ENCODE measurements at places on chromosomes 7 and 10.

DNA sequence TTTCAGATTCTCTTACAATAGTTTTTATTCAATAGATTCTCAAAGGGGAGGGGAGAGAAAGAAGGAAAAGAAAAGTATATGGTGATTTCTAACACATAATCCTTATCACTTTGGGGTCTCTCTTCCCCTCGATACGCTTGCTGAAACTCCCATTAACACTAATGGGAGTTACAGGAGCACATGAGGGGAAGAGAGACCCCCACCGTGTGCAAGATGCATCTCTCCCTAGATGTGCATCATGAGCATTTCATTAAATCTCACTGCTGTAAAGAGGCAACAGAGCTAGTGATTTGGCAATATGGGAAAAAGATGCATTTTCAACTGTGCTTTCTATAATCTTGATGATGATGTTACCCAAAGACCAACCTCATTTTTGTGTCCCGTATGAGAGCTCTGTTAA, 177.4 kb downstream of the SKAP2 start:
- H3K4me1 ChIP-seq: no peaks in the 10 kb centered on the region

DNA sequence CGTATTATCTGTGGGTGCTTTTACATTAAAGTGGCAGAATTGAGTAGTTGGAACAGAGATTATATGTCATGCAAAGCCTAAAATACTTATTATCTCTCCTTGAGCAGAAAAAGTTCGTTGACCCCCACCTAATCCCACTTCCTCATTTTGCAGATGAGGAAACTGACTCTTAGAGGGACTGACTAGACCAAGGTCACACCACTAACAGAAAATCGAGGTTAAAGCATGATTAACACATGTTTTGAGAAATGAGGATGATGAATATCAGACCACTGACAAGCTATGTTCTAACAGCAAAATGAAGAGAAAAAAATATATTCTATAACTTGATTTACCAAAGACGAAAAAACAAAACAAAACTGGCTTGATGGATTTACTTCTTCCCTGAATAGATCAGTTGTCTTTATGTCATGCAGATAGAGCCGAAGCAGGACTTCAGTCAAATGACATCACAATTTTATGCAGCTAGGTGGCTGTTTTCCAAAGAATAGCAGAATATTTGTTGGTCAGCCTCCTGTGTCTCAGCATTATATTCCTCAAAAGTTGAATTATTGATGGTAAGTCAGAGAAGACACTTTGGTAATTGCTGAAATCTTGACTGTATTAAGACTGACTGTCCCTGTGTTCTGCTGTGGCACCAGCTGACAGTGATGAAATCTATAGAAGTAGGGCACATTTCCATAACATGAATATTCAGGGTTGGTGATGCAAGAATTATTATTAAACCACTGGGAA, 24.2 kb upstream of the SMIM30 start:
- H3K27ac ChIP-seq: no peak overlapping the region
- no peaks in the 10 kb centered on the region for H3K36me3 ChIP-seq
- peaks cover 52% of the 10 kb centered on the region for H3K27me3 ChIP-seq

DNA sequence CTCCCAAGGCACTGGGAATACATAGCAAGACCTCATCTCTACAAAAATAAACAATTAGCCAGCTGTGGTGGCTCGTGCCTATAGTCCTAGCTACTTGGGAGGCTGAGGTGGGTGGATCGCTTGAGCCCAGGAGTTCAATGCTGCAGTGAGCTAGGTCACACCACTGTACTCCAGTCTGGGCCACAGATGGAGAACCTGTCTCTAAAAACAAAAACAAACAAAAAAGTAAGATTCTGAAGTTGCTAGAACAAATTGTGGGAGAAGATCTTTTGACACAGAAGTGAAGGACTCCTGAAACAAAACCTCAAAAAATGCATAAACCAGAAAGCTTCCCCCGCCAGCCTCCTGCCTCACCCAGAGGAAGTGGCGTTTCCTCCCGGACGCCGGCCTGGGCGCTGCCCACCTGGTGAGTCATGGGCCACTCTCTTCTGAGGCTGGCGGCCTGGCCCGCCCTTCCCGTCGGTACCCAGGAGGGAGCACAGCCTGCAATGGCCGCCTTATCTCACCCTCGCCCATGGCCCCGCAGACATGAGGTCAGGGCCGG, 25.4 kb upstream of the ELN start:
- peaks cover 7% of the 10 kb centered on the region for H3K4me1 ChIP-seq
- peak; percentile 12 for DNase-seq
- H3K4me3 ChIP-seq: no peak overlapping the region
- H3K36me3 ChIP-seq: no peaks in the 10 kb centered on the region

DNA sequence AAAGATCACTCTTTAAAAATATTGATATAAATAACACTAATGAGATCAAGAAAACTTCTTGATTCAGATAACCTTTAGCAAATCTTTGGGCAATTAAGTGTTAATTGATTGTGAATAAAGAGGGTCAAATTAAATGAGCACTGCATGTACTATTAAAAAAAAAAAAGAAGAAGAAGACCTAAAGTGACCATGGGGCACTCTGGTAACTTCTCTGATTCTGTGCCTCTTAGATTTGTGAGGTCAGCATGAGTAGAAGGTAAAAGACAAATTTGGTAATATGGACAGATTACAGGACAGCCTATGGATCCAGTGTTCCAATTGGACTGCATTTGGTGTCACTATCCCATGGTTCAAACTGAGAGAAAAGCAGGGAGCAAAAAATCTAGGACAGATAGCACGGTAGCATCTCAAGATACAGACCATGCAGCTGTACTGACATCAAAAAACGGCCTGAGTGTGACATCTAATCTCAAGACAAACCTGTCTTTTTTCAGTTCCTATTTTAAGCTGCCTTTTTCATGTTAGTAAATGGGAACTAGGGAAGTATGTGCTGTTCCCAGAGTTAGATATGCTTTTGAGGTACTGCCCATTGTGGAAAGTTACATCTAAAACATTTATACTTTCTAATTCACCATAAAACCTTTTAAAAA, 128.0 kb downstream of the KCND2 start:
- H3K27me3 ChIP-seq: no peaks in the 10 kb centered on the region
- H3K27ac ChIP-seq: no peak overlapping the region
- H3K4me3 ChIP-seq: no peak overlapping the region
- no peak for DNase-seq

DNA sequence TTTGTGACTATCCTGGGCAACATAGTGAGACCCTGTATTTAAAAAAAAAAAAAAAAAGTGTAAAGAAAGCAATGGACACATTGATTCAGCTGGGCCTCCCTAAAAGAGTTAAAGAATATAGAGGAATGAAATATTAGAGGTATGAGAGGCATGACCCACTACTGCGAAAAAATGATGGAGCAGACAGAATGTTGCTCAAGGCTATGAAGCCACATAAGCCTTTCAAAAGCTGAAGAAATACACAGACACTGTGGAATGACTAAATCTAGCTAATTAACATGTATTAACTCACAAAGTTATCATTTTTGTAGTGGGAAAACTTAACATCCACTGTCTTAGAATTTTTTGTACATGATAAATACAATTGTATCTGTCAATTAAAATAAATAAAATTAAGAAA, 107.3 kb downstream of the HGF start:
- H3K27me3 ChIP-seq: no peaks in the 10 kb centered on the region
- H3K4me3 ChIP-seq: no peak overlapping the region
- H3K4me1 ChIP-seq: no peaks in the 10 kb centered on the region

DNA sequence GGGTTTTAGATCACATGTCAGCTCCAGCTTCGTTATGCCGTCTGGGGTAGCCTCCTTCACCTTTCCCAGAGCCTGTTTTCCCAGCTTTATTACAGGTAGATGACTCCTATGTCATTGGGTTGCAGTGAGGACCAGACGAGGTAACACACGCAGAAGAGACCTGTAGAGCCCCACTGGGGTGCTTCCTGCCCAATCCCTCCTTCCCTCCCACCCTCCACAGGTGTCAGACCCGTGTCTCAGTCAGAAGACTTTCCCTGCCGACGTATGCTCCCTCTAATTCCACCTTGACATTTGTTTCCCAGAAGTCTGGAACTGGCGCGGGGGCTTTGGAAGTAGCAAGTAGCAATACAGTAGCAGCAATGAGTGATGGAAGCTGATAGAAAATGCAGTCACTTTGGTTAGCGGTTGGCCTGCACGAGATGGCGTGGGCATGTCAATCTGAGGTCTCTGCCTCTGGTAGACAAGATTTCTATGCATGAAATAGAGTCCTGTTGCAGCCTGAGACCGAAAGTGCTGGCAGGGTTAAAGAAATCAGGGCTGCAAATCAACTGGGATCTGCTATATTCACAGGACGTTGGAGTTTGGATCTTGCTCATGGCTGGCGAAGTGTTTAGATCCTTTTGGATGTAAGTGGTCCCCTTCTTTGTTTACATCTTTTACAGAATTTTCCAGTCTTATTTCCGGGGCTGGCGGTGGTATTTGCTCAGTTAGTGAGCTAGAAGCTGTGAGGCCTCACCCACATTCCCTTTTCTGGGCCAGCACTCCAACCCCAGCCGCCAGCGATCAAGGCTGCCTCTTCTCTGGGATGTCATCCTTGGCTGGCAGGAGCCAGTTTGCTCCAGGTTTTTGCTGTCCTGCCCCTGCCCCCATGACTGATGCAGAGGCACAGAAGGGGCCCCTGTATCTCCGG, 78.3 kb upstream of the KMT2C start:
- H3K36me3 ChIP-seq: no peaks in the 10 kb centered on the region
- peaks cover 14% of the 10 kb centered on the region for H3K4me1 ChIP-seq
- H3K4me3 ChIP-seq: no peak overlapping the region
- H3K27me3 ChIP-seq: no peaks in the 10 kb centered on the region
- no peak for DNase-seq

- no peak overlapping the region for H3K4me3 ChIP-seq
- DNase-seq: no peak
- H3K27me3 ChIP-seq: no peaks in the 10 kb centered on the region
- H3K4me1 ChIP-seq: no peaks in the 10 kb centered on the region
- H3K27ac ChIP-seq: no peak overlapping the region
- no peaks in the 10 kb centered on the region for H3K36me3 ChIP-seq
Measured at GRCh38 chr10:61304746-61305145, 148.4 kb downstream of the TMEM26 start.

DNA sequence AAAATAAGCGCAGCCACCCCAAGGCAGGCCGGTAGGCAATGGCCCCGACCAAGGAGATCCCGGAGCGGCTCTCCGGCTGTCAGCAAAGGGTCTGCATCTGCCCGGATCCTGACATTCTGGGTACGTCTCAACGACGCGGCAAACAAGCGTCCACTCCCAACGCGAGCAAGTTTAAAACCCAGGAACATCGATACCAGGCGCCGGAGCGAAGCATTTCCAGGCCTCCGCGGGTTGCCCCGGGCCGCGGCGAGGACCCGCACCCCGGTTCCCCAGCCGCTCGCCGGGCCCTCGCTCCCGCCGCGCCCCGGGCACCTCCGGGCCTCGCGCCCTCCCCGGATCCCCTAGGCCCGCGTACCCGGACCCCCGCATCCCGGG, 453 bp downstream of the URGCP start:
- H3K36me3 ChIP-seq: peaks cover 1% of the 10 kb centered on the region
- peak overlapping the region; percentile 96 for H3K4me3 ChIP-seq
- peak overlapping the region; percentile 97 for H3K27ac ChIP-seq
- H3K4me1 ChIP-seq: peaks cover 31% of the 10 kb centered on the region
- H3K27me3 ChIP-seq: no peaks in the 10 kb centered on the region

- no peaks in the 10 kb centered on the region for H3K4me1 ChIP-seq
- H3K27me3 ChIP-seq: peaks cover 10% of the 10 kb centered on the region
- no peak overlapping the region for H3K4me3 ChIP-seq
- H3K27ac ChIP-seq: no peak overlapping the region
Measured at GRCh38 chr7:34659472-34660075, 1.6 kb downstream of the NPSR1 start.

- H3K27ac ChIP-seq: no peak overlapping the region
- no peaks in the 10 kb centered on the region for H3K4me1 ChIP-seq
- no peaks in the 10 kb centered on the region for H3K36me3 ChIP-seq
- H3K4me3 ChIP-seq: no peak overlapping the region
Measured at GRCh38 chr10:79397575-79398303, 47.7 kb downstream of the ZCCHC24 start.

DNA sequence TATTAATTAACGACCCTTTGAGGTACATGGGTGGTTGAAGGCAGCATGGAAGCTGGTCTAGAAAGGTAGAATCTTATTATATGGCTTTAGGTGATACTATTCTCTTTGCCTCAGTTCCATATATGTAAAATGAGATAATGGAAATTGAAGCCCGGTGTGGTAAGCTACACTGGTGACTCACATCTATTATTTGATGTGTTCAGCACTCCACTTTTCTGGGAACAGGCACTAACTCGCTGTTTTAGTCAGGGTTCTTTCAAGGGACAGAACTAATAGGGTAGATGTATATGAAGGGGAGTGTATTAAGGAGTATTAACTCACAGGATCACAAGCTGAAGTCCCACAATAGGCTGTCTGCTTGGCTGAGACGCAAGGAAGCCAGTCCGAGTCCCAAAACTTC, 4.4 kb upstream of the TRUB1 start:
- H3K4me3 ChIP-seq: no peak overlapping the region
- peaks cover 4% of the 10 kb centered on the region for H3K27me3 ChIP-seq
- H3K27ac ChIP-seq: no peak overlapping the region
- H3K4me1 ChIP-seq: peaks cover 20% of the 10 kb centered on the region

DNA sequence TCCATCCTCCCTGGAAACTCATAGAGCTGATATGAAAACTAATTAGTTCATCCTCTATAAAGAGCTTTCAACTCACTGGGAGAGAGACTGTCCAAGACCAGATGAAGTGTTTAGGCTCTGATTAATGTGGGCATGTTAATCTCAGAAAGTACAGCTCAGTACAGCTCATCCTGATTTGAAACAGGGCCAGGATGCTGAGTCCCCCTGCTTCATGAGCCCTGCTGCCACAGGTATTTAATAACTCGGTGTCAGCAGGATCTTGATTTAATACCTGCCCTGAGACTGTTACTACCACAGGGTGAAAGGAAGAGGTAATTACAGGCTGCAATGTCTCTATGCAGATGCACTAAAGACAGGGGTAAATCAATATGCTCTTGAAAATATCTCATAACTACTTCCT, 10.8 kb downstream of the LMOD2 start:
- H3K4me3 ChIP-seq: no peak overlapping the region
- H3K36me3 ChIP-seq: no peaks in the 10 kb centered on the region
- H3K27ac ChIP-seq: no peak overlapping the region
- H3K27me3 ChIP-seq: peaks cover 26% of the 10 kb centered on the region

DNA sequence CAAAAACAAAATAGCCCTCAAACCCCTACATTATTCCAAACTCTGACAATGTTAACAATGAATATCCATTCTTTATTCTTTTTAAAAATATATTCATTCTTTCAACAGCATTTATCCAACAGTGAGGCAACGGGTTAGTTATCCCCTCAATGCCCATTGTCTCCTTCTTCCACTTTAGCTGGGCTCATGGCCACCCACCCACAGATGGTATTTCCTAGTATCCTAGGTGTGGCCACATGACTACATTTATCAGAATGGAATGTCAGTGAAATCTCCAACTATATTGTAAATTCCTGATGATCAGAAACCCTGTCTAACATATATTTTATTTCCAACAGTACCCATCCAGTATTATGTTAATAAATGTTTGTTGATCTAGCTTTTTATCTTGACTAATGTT, 13.6 kb downstream of the HOXA1 start:
- H3K27ac ChIP-seq: no peak overlapping the region
- no peak for DNase-seq
- no peak overlapping the region for H3K4me3 ChIP-seq
- no peaks in the 10 kb centered on the region for H3K4me1 ChIP-seq
- H3K36me3 ChIP-seq: no peaks in the 10 kb centered on the region

All from activated T-cell treated with anti-CD3 and anti-CD28 coated beads, Interleukin-2, amount 50 U/mL, for 72 hours (primary cell).